CD4-positive, alpha-beta T cell treated with Interleukin-17A for 1 hour (primary cell): ENCODE measurements at places on chromosomes 11 and 22.

DNA sequence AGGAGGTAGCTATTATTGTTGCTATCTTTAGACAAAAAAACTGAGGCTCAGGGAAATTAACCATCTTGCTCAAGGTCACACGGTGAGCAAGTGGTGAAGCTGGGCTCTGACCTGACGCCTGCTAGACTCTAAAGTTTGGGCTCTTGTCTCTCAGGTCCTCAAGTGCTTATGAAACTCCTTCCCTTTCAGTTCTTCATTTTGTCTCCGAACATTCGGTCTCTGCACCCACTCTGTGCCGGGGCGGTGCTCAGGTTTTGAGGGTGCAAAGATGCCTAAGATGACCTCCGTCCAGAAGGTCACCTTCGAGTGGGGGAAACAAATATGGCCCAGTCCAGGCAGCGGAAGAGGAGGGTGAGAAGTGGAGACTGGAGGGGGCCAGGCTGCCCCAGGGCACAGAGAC lies 16.0 kb downstream of the OVOL1 start:
- no peak for DNase-seq

GRCh38 chr22:50270666-50271394 lies 650 bp upstream of the MAPK11 start:
- DNase-seq, result peak; percentile 72

- DNase-seq, result peak; percentile 37
Measured at GRCh38 chr11:119691020-119691666, 37.9 kb downstream of the NECTIN1 start.

GRCh38 chr11:60347084-60347797 lies 20.2 kb downstream of the MS4A6E start:
- DNase-seq, result no peak

- DNase-seq, result no peak
Measured at GRCh38 chr11:48127521-48128183, 89.0 kb upstream of the OR4B1 start.

DNA sequence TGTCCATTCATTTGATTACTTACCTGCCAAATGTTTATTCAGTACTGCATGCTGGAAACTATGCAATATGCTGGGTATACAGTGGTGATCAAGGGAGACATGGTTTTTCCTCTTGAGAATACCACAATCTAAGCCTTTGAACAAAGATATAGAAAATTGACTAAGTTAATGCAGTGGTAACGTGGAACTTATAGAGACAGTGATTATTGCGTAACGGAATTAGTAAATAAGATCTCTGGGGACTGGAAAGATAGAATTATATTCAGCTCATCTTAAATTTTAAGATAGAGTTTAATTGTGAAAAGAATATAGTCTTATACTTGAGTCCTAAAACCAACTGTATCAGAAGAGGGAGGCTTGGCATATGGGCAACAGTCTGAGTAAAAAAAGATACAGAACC lies 129.5 kb downstream of the UVRAG start:
- DNase-seq, result no peak

- DNase-seq, result no peak
Measured at GRCh38 chr11:79963856-79964645, 523.2 kb upstream of the TENM4 start.

DNA sequence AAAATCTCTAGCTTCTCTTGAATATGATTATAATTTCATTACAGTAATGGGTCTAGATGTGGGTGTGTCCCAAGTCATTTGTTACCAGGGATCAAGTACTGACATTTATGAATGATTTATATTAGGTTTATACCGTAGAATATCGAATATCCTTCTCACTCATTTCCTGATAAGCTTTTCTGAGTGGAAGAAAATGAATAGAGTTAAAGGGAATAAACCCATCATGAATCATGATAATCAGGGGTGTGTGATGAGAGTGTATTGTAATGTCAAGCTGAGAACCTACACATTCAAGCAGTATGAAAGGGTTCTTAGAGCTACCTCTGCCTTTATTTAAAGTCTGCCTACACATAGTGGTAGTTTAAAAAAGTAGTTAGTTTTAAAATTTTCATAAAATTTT lies 17.3 kb downstream of the MED17 start:
- DNase-seq, result no peak

- DNase-seq, result no peak
Measured at GRCh38 chr11:59967677-59968394, 4.0 kb downstream of the OOSP4A start.

GRCh38 chr22:29580200-29580810 lies 608 bp downstream of the NIPSNAP1 start:
- no peak for DNase-seq

DNA sequence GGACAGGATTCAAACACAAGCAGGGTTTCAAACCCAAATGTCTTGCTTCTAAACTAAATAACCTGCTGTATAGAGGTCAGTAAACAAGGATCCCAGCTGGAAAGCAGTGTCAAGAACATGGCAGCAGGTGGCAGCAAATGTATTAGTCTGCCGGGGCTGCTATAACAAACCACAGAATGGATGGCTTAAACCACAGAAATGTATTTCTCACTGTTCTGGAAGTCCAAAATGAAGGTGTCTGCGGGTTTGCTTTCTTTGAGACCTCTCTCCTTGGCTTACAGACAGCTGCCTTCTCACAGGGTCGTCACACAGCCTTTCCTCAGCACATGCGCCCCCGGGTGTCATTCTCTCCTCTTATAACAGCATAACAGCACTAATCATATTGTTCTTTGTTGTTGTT lies 65.1 kb upstream of the LRRC55 start:
- DNase-seq, result peak; percentile 1

- DNase-seq, result no peak
Measured at GRCh38 chr11:19419021-19419750, 178.4 kb upstream of the E2F8 start.

DNA sequence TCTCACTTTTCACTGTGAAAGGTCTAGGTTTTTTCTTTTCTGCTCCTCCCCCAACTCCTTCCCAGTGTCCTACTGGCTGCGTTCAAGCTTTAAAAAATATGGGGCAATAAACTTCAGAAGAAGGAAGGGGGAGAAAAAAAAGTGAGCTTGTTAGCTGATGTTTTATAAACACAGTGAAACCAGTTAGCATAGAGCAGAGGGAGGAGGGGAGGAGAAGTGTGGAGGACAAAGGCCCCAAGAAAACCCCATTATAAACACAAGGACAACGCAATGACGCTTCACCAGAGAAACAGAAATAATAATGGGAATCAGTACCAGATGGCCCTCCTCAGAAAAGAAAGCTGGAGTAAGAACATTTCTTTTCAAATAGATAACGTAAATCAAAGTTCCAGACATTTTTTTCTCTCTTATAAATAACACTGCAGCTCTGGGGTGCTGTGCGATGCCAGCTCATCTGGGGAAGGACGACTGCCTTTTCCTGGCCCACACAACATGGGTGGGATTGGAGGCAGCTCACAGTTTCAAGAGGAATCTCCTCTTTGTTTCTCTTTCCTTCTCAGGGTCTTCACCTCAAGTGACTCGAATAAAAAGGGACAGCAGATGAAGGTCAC lies 235.4 kb upstream of the NARS2 start:
- no peak for DNase-seq

DNA sequence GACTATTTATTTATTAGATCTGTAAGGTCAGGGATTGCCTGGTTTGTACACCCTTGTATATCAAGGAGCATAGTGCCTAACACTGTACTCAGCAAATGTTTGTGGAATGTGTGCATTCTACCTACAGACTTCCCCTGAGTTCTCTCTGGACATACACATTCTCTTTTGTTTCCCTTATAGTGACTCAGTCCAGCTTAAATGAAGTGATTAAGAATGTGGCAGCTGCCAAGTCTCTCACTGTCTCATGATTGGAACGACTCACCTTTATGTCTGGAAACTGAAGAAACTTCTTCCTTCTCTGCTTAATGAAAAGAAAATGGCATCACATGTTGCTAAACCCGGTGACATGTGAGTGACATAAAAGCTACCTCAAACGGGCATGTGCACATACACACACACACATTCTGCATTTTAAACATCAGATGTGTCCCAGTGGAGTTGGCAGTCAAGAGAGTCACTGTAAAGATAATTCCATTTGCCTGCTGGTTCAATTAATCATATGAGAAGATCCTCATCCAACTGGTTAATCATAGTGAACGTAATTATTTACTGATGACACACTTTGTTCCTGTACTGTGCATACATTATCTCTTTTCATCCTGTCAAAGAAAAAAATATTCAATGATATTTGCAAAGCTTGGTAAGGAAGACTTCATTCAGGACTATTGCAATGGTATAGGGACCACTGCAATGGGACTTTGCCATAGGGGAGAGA lies 42.8 kb downstream of the GLYAT start:
- DNase-seq, result no peak

GRCh38 chr22:49270595-49271368 lies 556.9 kb downstream of the BRD1 start:
- no peak for DNase-seq

DNA sequence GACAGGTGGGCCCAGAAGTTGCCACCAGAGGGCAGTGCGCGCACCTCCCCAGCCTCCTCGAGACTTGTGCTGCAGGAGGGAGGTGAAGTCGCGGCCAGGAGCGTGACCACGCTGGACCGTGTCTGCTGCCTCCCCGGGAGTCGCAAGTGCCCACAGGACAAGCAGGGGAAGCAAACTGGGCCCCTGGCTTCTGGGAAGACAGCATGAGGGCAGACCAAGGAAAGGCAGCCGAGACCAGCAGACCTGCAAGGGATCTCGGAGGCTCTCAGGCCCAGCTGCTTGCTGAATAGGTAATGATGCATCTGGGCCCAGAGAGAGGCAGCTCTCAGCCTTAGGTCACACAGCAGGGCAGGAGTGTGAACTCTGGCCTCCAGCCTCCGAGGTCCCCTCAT lies 17.0 kb upstream of the IL2RB start:
- peak; percentile 85 for DNase-seq

DNA sequence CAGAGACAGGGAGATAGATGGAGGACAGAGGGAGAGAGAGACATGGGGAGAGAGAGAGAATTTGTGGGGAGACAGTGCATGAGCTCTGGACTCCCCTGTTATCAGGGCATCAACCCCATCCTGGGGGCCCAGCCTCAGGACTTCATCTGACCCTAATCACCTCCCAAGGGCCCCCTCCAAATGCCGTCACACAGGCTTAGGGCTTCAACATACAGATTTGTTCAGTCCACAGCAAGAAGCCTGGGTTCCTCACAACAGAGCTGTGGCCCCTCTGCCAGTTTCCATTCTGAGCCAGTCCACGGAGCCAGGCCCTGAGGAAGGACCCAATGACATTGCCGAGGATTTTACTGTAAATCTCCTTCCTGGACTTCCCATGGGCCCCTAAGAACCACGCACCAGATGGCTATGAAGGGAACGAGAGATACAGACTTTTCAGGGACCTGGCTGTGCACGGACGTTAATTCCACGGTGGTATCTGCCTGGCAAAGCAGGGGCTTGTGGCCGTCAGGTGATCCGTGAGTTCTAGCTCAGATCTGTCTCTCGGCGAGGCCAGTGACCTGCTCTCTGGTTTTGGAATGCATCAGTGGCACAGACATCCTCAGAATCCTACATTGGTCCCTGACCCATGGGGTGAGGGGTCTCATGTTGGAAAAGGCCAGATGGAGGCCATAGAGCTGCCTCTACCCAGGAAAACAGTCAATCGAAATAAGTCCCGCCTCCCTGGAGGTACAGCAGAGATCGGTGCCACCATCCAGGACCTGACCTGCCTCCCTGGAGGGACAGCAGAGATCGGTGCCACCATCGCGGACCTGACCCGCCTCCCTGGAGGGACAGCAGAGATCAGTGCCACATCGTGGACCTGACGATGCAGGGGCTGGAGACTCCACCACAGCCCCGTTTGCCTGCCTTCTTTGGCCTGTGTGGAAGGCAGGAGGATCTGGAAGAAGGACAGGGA lies 8.7 kb upstream of the B4GALNT4 start:
- DNase-seq, result no peak

GRCh38 chr11:120034176-120034875 lies 103.6 kb downstream of the TRIM29 start:
- no peak for DNase-seq

DNA sequence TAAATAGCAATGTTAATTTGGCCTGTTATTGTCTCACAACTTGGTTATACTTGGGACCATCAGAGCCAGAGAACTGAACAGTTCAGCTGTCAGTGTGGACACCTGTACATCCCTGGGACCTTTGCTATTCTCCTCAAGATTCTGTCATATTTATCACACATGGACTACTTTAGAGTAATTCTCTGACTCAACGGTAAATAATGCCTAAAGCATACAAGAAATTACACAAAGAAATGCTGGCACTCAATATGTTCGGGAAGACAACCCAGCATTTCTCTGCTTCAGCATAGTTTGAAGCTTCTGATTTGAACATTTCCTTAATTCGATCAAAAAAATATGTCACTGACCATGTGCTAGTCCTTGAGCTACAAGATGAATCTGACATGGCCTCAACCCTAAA lies 34.6 kb upstream of the MMP13 start:
- DNase-seq, result no peak

DNA sequence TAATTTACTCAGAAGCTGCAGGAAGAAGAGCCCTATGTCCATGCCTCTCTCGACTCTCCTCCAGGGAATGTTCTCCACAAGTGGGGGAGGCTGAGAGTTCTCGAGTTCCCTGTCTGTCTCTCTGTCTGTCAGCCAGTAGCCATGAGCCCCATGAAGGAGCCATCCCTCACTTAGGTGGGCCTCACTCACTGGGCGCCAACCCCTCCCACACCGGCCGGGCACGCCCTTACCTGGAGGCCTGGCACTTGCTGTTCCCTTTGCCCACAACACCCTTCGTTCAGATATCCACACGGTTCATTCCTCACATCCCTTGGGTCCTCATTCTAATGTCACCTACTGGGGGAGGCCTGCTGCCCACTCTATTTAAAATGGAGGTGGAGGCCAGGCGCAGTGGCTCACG lies 14.2 kb upstream of the IL10RA start:
- no peak for DNase-seq

DNA sequence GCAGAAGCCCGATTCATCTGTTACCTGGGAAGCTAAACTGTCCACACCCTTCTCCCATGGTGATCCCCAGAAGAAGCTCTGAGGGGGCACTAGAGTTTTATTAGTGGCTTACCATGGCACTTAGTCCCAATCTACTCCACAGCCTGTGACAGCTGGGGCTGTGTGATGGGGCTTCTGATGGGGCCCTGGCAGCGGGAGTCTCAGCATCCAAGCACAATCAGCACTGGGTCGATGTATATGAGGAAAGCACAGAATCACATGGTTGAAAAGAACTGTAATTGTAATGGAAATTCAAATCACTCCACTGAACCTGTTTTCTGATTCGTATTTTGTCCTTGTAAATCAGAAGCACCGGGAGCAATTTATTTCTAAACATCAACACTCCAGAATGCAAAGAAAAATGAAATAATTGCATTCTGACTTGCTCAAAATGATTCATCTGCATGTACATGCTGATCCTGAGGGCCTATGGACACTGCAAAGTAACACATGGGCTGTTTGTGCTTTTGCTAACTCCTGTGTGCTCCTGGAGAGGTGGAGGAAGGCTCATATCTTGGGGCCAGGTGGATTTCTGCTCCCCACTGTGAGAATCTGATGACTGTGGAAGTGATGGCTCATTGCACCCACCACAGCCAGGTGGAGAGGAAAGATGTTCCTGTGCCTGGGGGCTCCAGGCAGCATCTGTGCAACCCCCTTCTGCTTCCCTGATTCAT lies 203.0 kb downstream of the KIRREL3 start:
- no peak for DNase-seq
